ENCODE measurements at places on chromosomes 16 and 17. TPM values are rescaled to one million over a fixed set of nuclear protein-coding genes. Genes with fewer than 3 reads are reported as not detected.

P2RX5 gene
- total RNA-seq = not detected

- DNase-seq = no peak
Observed at GRCh38 chr16:189604-190186, 9.4 kb downstream of the HBQ1 start.

EDC4 gene
- 54.2 TPM for total RNA-seq

MT1G gene
- not detected for total RNA-seq

- DNase-seq = no peak
Observed at GRCh38 chr16:31080756-31081419, 6.7 kb downstream of the ZNF646 start.

ABCA10 gene
- 0.21 TPM for total RNA-seq

TLCD3A gene
- 24.3 TPM for total RNA-seq

- peak; percentile 85 for DNase-seq
Observed at GRCh38 chr17:44360826-44361225, 2.8 kb downstream of the FAM171A2 start.

DNA sequence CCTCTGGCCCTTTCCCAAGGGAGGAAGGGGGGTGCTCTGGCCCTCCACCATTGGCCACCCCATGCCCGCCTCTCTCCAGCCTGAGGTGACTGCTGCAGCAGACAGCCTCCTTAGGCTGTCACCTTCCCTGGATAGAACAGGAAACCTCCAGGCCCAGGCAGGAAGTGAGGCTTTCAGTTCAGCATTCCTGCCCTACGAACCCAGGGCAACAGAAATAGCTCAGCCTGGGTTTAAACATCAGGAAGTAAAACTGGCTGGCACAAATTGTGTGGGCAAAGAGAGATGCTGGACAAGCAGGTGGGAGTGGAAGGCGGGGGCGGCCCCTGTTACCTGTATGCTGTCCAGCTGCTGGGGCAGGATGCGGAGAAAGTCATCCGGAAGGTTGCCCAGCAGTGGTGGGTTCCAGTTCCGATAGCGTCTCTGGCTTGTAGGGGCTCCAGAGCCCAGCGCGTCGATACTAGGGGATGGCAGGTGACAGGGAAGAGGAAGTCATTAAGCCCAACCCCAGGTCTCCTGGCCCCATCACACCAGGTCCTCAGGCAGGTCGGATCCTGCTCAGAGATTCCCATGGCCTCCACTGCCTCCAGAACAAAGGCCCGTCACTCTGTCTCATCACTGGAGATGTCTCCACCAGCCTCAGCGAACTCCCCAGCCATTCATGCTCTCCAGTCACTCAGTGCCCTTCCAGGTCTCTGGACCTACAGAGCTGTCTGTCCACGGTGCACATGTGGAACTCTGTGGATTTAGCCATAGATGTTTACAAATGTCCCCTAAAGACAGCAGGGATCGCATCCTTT, 23.6 kb upstream of the MRPS23 start:
- no peak for DNase-seq

DNA sequence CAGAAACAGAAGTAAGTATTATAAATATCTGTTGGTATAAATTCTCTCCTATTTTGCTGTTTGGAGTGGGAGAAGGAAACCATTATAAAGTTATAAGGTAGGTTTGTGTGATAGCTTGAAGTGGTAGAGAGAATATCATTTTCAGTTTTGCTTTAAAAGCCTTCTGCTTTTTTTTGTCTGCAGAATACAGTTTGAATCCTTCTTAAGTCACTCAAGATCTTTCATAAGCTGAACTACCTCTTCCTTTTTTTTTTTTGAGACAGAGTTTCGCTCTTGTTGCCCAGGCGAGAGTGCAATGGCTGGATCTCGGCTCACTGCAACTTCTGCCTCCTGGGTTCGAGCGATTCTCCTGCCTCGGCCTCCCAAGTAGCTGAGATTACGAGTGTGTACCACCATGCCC, 9.0 kb downstream of the ATAD5 start:
- DNase-seq = no peak

DNA sequence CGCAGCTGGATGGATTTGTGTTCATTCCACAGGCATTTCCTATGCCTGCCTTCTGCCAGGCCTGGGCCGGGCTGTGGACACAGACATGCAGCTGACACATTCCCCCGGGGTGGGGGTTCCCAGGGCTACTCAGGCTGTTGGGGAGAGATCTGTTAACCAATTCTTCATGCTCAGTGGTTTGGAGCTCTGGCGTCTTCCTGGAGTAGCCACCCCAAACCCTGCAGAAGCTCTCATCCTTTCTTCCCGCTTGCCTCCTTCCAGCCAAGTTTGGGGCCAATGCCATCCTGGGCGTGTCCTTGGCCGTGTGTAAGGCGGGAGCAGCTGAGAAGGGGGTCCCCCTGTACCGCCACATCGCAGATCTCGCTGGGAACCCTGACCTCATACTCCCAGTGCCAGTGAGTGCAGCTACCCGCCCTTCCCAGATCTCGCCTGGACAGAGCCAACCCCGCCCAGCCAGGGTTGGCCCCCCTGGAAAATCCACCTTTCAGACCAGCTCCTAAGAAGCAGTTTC, 2.6 kb downstream of the ENO3 start:
- no peak for DNase-seq

KRTAP1-5 gene
- total RNA-seq = not detected

GRCh38 chr17:75774991-75775668, 9.5 kb upstream of the UNK start:
- no peak for DNase-seq

- DNase-seq = no peak
Observed at GRCh38 chr16:82391690-82392089, 221.7 kb upstream of the MPHOSPH6 start.

DNA sequence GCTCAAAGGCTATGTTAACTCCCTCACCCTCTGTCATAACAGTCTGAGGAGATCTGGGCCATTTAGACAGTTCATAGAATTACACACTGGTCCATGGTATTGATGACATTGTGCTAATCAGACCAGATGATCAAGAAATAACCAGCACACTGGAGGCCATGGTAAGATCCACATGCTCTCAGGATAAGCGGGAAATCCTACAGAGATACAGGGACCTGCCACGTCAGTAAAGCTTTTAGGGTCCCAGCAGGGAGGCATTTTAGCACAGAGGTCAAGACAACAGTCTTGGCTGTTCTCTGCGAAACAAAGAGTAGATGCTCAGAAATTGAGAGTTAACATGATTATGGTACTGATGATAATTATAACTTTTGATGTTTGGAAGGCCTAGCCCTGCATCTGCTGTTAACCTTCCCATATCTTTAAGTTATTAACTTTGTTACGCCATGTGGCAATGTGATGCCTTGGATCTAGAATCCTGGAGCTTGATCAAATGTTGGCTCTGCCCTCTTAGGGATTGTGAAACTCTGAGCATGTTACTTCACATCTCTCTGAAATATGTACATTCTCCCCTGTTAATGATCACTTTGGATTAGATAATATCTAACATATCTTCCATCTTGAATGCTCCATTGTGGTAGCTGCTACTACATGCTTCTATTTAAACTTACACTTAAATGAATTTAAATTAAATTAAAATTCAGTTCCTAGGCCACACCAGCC, 172.0 kb upstream of the SOX9 start:
- no peak for DNase-seq

DNA sequence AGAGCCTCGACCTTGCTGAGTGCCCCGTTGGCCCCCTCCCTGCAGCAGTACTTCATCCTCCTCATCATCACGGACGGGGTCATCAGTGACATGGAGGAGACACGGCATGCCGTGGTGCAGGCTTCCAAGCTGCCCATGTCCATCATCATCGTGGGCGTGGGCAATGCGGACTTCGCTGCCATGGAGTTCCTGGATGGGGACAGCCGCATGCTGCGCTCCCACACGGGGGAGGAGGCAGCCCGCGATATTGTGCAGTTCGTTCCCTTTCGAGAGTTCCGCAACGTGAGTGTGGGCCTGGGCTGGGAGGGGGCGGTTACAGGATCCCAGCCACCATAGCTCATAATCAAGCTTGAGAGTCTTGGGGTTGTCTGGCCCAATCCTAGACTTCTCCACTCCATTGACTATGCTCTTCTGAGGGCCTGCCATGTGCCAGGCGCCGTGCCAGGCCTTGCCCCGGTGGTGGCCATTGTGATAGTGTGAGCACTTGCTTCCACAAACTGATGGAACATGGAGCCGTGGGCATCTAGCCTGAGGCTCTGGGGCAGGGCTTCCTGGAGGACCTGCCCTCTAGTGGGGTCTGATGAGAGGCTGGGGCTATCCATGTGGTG, 39.7 kb downstream of the PSME3IP1 start:
- no peak for DNase-seq

HYDIN gene
- total RNA-seq = 5.9 TPM

DNA sequence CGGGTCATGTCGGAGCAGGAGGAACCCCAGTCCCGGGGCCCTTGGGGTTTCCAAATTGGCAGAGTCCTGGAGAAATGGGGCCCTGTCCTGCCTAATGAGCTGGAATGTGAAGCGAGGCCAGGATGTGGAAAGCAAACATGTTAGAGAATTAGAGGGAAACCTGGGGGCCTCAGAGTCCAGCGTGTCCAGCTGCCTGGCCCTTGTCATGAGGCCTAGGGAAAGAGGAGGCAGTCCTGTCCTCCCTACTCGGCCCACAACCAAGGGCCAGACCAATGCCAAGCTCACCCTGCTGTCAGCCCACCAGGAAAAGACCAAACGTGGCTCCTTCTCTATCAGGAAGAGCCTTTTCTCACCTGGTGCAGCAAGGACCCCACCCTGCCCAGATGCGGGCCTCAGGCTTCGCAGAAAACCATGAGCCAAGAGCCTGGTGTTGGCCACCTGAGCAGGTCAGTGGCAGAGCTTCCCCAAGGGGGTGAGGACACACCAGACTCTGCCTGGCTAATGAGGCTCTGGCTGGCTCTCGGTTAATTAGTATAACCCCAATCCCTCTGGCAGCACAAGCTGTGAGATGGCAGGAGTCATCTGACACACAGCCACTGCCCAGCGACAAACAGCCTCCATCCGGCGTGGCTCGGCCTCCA, 10.1 kb downstream of the TEKT5 start:
- no peak for DNase-seq

- DNase-seq = no peak
Observed at GRCh38 chr17:48740537-48740936, 12.0 kb upstream of the HOXB13 start.

ZNF385C gene
- 7.5 TPM for total RNA-seq

All from neural progenitor cell (in vitro differentiated cells).